ENCODE measurements at places on chromosomes 3 and 15.

DNA sequence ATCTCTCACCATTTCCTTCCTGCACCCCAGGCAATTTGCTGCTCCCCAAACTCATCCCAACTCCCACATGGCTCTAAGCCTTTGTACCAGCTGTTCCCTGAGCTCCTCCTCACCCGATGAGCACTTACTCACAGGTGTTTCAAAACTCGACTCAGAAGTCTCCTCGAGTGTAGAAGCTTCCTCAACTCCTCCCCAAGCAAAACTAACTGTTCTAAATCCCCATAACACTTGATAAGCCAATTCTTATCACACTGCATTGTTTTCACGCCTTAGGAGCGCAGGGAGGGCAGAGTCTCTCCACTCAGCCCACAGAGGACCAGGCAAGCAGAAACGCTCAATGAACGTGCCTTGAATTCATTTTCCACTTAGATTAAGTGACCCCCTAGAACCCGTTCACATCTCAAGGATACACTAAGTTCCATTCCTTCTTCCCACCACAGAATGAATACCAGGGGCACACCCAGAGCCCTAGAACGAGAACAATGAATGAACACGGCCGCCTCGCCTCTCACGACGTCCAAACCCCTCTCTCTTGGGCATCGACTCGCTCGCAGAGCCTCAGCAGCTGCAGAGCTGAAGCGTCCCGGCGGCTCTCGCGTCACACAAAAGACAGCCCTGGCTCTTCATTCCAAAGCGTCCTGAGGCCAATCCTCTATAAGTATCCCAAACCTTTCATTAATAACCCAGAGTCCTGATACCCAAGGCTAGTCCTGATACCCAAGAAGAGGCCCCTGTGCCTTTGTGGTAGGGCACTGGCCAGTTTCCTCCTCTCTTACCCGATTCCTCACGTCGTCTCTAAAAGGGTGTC, 1.1 kb downstream of the RAF1 start:
- no peak for DNase-seq

DNA sequence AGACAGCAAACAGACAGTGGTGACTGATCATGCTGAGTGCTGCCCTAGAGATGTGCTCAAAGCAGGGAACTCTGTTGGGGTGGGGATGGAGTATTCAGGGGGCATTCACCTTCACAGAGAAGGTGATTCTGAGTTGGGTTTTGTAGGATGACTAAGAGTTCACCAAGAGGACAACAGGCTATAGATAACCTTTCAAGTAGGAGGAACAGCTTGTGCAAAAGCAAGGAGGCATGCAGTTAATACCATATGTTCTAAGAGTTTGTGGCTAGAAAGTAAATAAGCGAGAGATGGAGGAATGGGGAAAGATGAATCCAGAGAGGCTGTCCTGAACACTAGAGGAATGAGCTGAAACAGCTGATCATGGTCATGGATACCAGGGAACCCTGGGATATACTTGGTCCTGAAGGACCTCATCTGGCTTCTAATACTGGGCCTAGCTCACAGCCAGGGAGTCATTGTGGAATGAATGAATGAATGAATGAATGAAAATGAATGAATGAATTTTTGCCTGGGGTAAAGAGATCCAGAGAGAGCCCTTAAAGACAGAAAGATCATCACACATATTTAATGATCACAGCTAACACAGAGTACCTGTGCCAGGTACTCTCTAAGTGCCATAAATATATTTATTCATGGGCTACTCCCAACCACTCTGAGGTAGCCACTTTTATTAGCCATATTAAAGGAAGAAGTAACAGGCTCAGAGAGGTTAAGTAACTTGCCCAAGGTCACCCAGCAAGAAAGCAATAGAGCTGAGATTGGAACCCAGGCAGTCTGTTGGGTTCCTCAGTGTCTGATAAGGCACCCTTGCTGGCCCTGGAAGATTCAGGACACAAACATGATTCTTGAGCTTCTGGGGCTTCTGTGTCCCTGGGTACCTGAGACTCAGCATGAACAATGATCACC, 22.0 kb downstream of the SMAD6 start:
- no peak for DNase-seq

DNA sequence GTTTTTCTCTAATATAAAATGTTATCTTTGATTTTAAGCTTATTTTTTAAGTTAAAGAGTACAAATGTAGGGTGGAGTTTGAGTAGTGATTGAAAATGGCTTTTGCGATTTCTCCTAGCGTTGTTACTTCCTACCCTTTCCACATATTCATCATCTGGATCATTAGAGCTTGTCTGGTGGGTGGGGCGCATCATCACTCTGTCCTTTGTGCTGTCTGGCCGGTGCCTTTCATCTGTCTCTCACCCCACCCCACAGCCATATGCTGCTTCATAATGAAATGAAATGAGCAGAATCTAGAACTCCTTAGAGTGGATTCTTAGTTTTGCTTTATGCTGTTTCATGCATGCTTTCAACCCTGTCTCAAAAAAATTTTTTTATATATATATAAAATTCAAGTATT, 44.3 kb downstream of the ATP1B3 start:
- DNase-seq = no peak

DNA sequence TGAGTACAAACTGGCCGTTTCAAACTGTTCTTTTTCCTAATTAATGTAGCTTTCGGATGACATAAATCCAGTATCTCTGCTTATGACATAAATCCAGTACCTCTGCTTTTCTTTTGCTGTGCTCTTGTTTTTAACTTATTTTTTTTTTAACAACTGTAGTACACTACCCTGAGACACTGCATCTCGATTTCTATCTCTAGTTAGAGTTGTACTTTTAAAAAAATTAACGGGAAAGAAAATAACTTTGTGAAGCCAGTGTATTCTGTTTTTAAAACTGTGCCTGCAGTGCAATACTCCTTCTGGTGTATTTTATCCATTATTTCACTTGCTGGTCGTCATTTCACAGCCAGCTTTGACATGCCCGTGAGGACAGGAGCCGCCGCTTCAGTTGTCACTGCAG, 46.6 kb downstream of the ASB7 start:
- no peak for DNase-seq

DNA sequence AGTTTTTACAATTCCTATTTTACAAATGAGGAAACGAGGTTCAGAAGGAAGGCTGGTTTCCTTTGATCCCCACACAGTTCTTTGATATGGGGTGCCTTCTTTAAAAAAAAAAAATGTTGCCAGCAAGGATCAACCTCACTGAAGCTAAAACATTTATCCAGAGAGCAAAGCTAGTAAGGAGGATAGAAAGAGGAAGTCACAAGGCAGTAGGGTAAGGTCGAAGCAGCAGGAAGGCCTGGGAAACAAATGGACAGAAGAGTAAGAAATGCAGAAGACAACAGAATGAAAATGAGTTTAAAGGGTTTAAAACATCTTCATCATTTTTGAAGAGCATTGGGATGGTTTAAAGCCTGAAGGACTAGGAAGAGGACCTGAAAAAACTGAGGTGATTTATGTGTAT, 30.6 kb upstream of the CP start:
- DNase-seq = no peak

DNA sequence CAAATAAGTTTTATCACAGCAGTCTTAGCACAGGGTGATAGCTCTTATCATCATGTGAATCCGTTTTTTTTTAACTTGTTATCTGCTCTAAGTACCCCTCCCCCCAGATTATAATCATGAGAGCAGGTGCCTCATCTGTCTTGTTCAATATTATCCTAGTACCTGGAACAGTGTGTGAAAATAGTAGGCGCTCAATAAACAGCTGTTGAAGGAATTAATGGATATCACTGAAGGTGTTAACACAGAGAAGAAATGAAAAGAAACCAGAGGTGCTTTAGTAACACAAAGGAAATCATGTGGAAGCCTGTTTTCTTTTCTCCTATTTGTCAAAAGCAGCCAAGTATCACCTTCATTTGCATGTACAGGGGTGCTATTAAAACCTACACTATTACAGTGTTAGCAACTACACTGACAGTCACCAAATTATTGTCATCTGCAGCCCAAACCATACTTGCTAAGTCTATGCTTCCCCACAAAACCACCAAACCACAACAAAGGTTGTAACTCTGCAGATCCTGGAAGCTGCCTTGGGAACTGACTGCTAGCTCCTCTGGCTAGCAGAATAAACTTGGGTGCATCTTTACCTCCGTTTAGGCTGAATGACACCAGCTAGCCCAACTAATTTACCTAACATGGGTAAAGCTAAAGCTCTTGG, 2.9 kb downstream of the XPC start:
- DNase-seq = no peak

GRCh38 chr3:127108796-127109195, 84.1 kb upstream of the PRR23E start:
- DNase-seq = no peak

- peak; percentile 24 for DNase-seq
Measured at GRCh38 chr15:67134067-67134838, 68.9 kb downstream of the SMAD3 start.

DNA sequence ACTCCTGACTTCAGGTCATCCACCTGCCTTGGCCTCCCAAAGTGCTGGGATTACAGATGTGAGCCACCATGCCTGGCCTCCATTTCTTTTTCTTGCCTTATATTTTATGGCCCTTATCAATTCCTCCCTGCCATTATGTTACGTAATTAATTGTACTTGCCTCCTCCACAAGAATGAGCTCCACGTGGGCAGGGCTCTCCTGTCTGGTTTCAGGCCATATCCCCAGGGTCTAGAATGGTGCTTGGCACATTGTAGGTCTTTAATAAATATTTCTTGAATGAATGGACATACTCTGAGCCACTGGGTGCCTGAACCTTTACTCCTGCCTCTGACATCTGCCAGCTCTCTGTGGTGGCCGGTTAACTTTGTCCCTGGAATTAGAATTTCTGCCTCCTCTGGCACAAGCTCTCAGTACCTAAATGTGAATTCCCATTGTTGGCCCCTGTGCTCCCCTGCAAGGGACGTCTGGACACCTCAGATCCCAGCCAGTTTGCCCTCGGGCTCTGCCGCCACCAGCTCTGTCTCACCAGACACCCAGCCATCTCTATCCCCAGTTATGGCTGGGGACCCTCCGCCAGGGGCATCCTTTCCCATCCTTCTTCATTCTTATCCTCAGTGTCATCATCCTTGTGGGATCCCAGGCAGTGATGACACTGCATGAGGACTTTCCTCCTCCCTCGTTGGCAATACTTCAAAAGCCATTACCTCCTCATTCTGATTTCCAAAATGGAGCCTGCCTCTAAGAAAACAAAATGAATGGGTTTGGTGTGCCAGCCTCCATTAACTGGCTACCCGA, 165.6 kb upstream of the SMAD3 start:
- no peak for DNase-seq

- no peak for DNase-seq
Measured at GRCh38 chr15:92970656-92971055, 70.5 kb downstream of the CHD2 start.

- DNase-seq = no peak
Measured at GRCh38 chr3:54104084-54104483, 18.3 kb upstream of the CACNA2D3 start.

- DNase-seq = no peak
Measured at GRCh38 chr3:147937341-147937740, 528.2 kb downstream of the ZIC1 start.

DNA sequence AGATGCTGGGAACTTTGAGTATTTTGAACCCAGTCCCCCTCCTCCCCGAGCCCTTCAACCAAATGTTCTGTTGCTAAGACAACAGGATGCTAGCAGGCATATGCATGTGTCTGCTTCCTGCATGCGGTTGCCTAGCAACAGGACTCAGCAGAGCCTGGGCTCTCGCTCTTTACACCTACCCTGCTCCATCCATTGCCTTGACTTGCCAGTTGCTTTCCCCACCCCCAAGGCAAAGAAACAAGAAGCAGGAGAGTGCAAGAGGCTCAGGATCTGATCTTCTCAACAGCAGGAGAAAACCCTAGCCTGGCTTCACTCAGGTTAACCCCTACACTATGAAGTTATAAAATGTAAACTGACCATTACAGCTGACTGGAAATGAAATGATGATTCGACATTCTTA, 393.0 kb downstream of the IGSF11 start:
- DNase-seq = no peak

GRCh38 chr3:130925628-130926027, 31.7 kb downstream of the ATP2C1 start:
- no peak for DNase-seq
